Ecto neural progenitor cell (in vitro differentiated cells): ENCODE measurements at places on chromosomes 1 and 21.

DNA sequence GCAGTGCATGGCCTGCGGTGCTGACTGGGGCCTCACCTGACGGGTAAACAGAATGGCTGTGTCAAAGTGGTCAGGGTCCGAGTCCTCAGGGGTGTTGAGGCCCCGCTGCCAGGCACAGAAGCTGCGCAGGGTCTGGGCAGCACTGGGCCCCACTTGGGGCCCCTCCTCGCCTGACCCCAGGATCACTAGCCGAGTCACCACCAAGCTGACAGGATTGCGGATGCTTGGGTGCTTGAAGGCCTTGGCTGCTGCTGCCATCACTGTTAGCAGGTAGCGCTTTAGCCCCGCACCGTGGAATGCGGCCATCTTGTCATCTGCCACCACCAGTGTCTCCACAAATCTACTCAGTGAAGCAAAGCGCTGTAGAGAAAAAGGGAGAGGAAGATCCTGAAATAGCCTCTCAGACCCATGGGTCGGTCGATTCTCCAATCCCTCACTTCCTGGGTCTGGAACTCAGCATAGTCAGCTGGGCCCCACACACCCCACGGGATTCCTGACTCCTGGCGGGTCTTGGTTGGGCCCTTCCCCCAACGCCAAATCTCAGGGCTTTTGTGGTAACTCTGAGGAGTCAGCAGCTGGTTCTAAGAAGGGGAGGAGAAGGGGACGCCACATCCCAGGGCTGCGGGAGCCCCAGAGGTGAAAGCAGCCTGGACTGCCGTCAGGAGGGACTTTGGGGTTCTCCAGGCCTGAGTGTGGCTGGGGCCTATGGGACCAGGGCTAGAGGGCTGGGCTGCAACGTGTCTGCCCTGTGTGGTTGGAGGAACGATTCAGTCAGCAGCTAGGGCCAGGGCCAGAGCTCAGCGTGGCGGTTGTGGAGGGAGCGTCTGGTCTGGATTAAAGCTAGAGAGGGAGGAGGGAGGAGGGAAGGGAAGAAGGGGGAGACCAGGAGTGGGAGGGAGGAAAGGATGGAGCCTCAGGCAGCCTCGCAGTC, 2.1 kb downstream of the ADAMTS4 start:
- peak; percentile 78 for DNase-seq

GRCh38 chr1:69814926-69815325, 247.2 kb downstream of the LRRC7 start:
- DNase-seq, result no peak

DNA sequence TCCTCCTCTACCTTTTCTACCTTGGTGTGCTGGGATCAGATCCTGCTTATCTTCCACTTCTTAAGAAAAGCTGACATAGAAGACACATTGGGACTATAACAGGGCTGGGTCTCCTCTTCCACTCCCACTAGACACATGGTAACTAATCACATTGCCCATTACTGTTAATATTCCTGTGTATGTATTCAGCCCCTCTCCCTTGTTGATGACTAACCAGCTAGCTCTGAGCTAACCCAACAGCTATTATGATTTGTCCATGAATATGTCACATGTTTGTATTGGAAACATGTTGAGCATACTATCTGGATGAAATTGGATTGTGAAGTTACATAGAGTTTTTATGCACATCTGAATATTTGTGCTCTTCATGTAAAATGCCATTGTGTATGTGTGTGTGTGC, 52.9 kb downstream of the MPZL1 start:
- no peak for DNase-seq

GRCh38 chr1:88946861-88947260, 45.6 kb downstream of the KYAT3 start:
- DNase-seq, result no peak

- no peak for DNase-seq
These were observed 3.5 kb downstream of the FMO2 start for GRCh38 chr1:171188388-171189266.

DNA sequence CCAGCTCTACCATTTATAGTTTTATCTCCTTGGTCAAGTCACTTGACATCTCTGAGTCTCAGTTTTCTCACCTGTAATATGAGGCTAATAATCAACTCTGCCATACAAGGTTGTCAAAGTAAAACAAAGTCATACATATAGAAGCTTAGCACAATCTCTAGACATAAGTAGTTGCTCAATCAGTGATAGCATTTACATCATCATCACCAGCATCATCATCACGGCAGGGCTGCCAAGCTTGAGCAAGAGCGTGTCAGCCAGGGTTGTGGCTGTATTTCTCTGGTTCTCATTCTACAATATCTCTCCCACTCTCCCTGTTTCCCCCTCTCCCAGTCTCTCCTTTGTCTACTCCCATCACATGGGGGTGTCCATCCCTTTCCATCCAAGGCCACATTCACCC, 41.7 kb upstream of the COA6 start:
- no peak for DNase-seq

GRCh38 chr21:28962465-28962864, 30.2 kb downstream of the LTN1 start:
- no peak for DNase-seq

GRCh38 chr1:90371448-90371813, 345.7 kb downstream of the BARHL2 start:
- no peak for DNase-seq

- DNase-seq, result no peak
These were observed 75.2 kb upstream of the KCNA3 start for GRCh38 chr1:110749960-110750359.

DNA sequence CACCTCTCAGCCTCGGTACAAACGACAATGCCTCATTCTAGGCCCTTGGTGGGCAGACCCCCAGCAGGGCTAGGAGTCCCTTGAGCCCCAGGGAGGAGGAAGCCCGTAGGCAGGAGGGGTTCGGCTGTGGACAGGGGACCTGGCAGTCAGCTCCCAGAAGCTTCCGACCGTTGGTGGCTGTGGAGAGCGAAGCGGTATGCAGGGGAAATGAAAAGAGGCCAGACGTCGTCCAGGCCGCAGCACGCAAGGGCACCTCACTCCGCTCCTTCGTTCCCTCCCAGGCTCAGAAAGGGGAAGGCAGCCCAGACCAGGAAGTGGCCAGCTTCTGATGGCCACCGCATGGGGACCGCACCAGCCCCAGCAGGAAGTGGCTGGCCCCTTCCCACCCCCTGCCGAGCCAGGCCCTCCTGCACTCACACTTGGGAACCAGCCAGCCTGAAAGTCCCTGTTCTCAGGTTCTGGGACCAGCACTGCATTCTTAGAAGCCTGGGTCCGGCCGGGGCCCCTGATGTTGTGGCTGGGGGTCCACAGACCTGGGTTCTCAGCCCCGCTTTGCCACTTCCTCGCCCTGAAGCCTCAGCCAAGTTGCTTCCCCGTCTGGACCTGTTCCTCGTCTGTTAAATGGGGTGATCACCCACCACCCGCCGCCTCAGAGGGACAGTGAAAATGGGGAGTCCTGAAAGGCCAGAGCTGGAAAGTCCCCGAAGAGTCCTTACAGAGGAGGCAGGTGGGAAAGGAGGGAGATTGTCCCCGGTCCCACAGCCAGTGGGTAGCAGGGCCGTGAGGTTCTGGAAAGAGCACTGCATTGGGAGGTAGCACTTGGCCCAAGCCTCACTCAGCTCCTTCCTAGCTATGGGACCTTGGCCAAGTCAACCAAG, 104.0 kb upstream of the RUNX3 start:
- no peak for DNase-seq

- DNase-seq, result peak; percentile 73
These were observed 103.9 kb downstream of the EBNA1BP2 start for GRCh38 chr1:43067977-43068751.

GRCh38 chr1:83574791-83575190, 424.1 kb downstream of the TTLL7 start:
- DNase-seq, result no peak

DNA sequence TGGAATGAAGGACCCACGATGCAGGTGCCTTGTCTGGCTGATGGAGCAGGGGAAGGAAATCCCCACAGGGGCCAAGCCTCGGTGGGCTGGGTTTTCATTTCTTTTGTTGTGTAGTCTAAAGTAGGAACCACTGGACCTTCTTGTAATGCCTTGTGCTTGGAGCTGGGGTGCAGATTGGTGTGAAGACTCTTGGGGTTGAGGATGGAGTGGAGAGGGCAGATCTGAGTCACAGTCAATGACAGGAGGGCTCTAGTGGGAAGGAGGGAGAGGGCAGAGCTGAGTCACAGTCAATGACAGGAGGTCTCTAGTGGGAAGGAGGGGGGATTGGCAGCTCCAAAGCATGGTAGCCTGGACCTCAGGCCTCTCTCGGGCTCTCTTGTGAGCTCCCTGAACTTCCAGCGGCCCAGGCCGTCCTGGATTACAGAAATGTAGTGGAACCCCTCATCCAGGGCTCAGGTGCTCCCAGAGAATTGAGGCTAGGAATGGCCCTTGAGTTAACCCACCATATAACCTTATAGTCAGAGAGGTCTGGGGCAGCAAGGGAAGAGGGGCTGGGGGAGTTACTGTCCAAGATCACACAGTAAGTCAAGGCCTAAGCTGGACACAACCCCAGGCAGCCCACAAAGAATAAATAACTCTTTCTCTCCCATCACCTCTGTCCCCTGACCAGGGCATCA, 313.8 kb downstream of the MATN1 start:
- DNase-seq, result peak; percentile 21

DNA sequence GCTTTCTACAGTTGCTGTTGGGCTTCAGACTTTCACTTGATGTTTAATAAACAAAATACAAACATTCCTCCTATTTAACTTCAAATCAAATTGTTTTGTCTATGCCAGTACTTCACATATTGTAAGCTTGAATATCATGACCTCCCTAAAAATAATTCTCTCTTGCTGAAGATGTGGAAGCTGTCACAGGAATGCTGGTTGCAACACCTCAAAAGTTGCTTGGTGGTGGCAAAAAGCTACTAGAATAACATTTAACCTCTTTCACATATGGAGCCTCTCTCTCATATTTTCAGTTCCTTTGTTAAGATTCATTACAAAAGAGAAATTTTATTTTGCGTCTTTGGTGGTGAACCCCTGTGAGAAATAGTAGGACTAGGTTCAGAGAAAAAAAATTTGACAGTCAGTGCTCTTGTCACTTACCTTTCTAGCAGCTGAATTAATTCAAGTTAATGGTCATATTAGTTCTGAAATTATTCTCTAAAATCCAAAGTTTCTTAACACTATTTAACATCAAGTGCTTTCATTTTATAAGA, 25.5 kb upstream of the F13B start:
- DNase-seq, result no peak

DNA sequence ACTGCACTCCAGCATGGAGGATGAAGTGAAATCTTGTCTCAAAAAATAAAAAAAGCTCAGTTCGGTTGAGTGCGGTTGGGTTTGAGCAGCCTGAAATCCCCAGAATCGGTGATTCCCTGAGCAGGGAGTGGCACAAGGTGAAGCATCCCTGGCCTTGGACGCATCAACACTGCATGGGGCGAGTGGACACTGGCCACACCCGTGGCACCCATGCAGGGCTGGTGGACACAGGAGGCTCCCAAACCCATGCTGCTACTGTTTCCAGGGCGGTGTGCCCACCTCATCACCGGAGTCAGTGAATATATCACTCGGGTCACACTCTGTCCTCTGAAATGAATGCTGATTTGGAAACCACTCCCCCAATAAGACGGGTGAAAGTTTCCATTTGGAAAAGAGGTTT, 53.4 kb upstream of the ACTRT2 start:
- no peak for DNase-seq

DNA sequence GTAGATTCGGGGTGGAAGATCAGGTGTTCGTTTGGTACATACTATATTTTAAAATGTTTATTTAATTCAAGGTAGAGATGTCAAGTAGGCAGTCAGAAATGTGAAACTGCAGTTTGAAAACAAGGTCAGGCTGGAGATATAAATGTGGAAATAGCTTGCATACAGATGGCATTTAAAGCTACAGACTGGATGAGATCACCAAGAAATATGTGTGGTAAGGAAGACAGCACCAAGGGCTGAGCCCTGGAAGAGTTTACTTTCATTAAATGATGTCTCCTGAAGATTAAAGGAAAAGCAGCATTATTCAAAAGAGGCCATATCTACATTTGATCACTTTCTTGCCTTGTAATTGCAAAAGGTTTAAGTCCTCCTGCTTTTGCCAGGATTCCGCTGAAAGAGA, 271.3 kb downstream of the PTBP2 start:
- no peak for DNase-seq

DNA sequence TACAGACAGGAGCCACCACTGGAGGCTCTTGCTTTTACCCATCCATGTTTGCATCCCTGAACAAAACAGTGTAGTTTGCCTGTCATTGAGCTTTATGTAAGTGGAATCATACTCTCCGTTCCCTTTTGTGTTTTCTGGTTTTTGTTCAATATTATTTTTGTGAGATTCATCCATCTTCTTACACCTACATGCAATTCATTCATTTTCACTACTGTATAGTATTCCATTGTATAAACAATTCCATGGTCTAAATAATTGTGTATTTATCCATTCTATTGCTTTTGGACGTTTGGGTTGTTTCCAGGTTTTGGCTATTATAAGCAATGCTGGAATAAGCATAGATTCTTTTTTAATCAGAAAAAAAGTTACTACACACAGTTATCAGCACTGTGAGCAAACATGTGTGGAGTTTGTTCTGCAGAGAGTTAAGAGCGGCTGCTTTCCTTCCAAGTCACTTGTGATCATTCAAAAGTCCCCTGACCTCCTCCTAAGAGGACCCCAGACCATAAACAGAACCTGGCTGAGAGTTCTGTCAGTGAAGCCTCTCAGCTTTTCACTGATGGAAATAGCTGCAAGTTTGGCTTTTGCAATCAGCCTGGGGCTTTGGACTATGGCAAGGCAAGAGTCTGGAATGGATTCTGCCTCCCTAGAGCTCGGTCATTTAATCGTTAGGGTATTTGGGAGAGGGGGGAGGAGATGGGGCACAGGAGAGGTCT, 5.1 kb upstream of the GPR157 start:
- DNase-seq, result no peak

DNA sequence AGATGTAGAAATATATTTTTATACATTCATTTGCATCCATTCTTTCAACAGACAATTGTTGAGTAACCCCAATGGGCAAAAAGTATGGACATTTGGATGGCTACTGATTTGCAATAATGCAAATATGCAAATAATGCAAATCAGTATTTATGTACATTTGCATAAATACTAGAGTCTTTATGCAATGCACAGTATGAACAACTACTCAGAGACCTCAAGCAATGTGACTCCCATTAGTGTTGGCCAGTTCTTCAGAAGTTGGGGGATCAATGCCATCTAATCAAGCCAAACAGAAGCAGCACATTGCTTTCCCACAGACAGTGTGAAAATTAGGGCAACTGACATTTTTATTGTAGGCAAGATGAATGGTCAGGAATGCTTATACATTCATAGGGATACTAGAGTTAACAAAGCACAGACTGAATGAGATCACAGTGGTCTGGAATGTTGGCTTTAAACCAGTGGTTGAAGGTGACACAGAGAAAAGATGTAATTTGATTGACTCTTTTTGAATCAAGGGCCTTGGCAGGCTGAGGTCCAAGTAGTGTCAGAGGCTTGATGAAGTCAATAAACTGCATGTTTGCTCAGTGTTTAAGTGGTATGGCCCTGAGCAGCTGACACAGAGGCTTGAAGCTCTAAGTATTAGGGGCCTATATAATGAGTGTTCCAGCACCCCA, 256.6 kb downstream of the CTH start:
- DNase-seq, result no peak
